ENCODE measurements at places on chromosomes 7 and 10. TPM values are rescaled to one million over a fixed set of nuclear protein-coding genes. Genes with fewer than 3 reads are reported as not detected.

SFTPA1 gene
- not detected for total RNA-seq

HTR7 gene
- 0.06 TPM for total RNA-seq

SMIM30 gene
- 51.9 TPM for total RNA-seq

XRCC2 gene
- 10.3 TPM for total RNA-seq

HMX2 gene
- not detected for total RNA-seq

PPP1R17 gene
- total RNA-seq: not detected

GCC1 gene
- 13.9 TPM for total RNA-seq

CPA4 gene
- 19.6 TPM for total RNA-seq

HOXA7 gene
- total RNA-seq: 27.9 TPM

GSAP gene
- total RNA-seq: 3.0 TPM

MOSPD3 gene
- total RNA-seq: 12.1 TPM

ELOVL3 gene
- 0.07 TPM for total RNA-seq

RHBDD2 gene
- total RNA-seq: 47.3 TPM

LIPJ gene
- total RNA-seq: not detected

ABCB4 gene
- 12.6 TPM for total RNA-seq

NUTM2B gene
- not detected for total RNA-seq

PTPRE gene
- total RNA-seq: 6.2 TPM

HYAL4 gene
- not detected for total RNA-seq

HOXA6 gene
- total RNA-seq: 11.8 TPM

CNTNAP2 gene
- 2.7 TPM for total RNA-seq

PTN gene
- 21.5 TPM for total RNA-seq

Data from epithelial cell of proximal tubule (primary cell).